ENCODE measurements at places on chromosomes 4 and X.
A peak's percentile ranks its signal among the peaks of the same experiment; 100 is the strongest.

GRCh38 chr4:185192059-185192458 lies 11.7 kb downstream of the CFAP97 start:
- DNase-seq = no peak

DNA sequence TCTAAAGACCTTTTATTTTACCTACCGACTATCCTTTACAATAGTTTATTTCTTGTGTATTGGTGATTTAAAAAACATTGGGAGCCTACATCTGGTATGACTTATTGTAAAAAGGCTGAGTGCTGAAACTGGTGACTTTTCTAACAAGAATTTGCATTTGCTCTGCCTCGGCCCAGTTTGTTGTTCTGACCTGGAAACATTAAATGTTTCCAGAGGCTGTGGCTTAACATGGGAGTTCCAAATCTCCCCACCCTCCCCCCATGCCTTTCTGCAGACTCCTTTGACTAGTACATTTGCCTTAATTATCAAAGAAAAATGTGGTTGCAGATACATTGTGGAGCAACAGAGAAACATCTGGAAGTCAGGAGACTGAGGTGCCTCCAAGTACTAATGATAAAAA lies 39.8 kb downstream of the SPCS3 start:
- no peak for DNase-seq

DNA sequence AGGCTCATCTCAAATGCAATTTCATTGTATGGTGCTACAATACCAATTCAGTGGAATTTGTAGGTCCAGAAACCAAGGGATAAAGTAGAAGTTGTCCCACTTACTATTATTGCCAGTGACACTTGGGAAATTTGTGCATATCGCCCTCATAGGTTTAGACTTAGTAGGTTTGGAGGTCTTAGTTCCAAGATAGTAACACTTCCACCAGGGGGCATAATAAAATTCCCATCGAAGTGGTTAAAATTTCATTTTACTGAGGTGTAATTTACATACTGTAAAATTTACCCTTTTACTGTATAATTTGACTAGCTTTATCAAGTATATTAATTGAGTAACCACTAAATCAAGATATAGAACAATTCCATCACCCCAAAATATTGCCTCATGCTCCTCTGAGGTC lies 174.6 kb downstream of the INPP4B start:
- DNase-seq = no peak

- DNase-seq = no peak
Measured at GRCh38 chrX:11678158-11678557, 12.4 kb upstream of the ARHGAP6 start.

DNA sequence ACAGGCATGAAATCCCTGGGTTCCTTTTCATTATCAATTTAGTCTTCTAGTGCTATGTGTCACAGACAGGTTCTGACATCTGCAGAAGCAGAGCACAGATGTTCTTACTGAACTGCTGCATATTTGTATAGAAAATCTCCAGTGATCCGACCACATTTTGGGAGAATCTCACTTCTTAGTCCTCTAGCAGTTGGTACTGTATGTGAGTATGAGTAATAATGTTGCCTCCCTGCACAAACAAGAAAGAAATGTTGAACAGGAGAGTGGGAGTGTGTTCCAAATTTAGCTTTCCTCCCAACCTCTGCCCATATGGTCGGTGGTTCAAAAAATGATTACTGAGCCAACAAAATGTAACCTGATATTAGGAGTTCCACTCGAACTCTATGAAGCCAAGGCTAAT lies 165.3 kb upstream of the GPC4 start:
- DNase-seq = no peak

DNA sequence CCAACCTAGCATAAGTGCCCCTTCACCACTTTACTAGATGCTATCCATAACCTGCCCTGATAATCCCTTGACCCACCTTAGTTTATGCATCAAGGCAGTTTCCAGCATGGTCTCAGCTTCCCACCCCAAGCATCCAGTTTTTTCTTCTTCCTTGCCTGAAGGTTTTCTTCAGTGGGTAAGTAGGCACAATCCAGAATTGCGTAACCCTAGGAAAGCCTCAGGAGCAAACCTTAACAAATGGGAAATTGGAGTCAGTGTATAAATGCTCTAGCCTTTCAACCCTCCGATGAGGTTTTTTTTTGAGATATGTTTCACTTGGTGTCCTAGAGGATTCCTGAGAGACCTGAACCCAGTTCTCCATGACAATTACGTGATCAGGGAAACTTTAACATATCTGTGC lies 614.0 kb upstream of the BOD1L1 start:
- DNase-seq = no peak

DNA sequence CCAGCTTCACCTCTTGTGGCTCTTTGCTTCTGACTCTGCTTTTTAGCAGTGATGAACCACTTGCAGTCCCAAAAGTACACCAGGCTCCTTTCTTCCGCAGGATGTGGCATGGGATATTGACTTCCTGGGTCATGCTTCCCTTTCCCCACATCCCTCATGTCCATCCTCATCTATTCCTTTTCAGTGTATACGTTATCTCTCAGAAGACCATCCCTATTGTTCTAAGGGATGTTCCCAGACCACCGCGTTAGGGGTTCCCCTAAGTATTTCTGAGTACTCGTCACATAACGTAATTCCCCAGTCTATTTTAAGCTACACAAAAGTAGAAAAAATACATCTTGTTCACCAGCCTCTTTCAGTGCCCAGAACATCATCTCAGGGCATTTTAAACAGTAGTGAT lies 71.1 kb upstream of the NLGN4X start:
- DNase-seq = no peak

DNA sequence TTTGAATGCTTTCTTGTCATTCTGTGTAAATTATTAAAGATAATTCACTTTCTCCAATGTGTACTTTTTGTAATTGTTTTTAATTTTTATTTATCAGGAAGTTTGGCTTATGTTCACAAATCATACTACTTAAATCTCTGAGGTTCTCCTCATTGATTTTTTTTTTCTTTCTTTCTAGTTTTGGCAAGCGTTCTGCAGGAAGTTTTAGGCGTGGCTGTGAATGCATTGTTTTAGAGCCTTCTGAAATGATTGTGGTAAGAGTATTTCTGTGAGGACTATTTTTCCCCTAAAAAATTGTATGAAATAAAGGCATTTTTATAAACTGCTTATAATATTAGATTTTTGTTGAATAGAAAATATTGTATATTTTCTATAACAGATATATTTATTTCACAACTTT lies 135.8 kb downstream of the RAPGEF2 start:
- DNase-seq = peak; percentile 72

- DNase-seq = no peak
Measured at GRCh38 chr4:158042591-158043030, 130.2 kb downstream of the GASK1B start.

- no peak for DNase-seq
Measured at GRCh38 chrX:114717921-114718320, 134.0 kb downstream of the HTR2C start.

DNA sequence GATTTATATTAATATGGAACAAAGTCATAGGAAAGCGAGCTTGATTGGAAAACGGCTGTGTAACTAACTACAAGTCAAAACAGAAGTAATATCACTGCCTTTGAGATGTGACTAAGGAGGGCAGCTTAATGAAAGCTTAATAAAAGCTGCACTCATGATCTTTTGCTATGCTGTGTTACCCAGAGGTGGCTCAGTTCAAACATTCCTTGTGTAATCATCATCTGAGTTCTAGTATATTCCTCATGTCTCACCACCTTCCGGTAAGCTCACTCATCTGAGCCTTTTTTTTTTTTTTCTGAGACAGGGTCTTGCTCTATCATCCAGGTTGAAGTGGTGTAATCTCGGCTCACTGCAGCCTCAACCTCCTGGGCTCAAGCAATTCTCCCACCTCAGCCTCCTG lies 5.0 kb downstream of the GRPEL1 start:
- DNase-seq = no peak

DNA sequence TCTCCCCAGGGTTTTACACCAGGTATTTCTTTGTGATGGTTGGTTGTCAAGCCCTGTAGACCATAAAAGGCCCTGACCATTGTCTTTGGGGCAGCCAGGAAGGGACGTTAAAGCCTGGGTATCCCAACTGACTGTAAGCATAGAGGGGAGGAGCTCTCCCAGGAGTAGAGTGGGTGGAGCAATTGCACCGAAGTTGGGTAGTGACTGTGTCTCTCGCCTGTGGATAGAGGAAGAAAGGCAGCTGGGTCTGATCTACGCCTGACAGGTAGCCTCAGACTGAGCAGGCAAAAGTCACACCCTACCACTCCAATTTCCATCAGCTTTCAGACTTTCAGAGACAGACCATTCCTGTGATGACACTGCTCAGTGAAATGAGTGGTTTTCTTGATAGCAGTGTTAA lies 123.3 kb downstream of the KLHL8 start:
- DNase-seq = no peak

DNA sequence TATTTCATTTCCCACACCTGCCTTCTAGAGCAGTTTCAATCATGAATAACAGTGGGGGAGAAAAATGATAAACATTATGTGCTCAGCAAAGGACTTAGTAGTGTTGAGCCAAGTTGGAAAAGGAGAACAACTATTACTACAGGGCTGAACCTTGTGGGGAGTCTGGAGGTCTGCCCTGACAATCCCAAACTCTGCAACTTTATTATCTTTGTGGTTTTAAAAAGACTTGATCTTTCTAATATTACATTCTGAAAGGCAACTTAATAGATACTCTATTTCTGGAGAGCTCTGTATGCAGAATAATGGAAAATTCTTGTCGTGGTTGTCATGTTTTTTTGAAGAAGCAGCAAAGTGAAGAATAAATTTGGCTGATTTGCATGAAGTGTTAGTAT lies 116.1 kb downstream of the SPCS3 start:
- no peak for DNase-seq

DNA sequence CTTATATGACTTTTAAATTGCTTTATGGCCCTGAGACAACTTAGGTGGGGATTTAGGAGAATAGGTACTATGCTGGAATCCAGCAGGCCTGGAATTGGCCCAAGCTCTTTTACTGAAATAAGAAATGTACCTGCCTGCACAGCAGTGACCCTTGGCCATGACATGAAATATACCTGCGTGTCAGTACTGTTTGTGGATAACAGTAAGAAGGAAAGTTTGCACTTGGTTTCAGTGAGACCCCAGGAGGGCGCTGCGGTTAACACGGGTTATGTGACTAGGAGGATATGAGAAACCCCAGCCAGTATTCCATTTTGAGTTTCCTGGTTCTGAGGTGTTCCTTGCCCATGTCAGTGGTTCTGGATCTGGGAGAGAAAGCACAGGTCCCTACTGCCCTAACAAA lies 5.3 kb downstream of the MTM1 start:
- DNase-seq = no peak

GRCh38 chrX:31228415-31228832 lies 156.6 kb upstream of the FTHL17 start:
- no peak for DNase-seq

- DNase-seq = no peak
Measured at GRCh38 chr4:83651846-83652245, 115.9 kb downstream of the GPAT3 start.

DNA sequence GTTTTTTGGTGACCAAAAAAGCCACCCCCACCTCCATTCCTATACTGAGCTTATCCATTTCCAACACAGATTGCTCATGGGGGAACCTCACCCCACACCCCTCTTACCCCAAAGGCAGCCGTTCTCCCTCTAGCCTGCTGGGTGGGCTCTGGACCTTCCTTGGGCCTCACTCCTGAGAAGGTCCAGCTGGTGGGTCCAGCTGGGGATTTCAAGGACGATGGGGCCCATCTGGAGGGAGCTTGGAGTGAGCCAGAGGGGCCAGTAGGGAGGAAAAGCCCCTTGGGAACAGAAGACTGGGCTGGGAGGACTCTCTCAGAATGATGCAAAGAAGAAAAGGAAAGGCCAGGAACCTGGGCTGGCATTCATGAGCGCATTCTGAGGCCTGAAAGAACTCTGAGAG lies 42.0 kb upstream of the PJA1 start:
- no peak for DNase-seq

DNA sequence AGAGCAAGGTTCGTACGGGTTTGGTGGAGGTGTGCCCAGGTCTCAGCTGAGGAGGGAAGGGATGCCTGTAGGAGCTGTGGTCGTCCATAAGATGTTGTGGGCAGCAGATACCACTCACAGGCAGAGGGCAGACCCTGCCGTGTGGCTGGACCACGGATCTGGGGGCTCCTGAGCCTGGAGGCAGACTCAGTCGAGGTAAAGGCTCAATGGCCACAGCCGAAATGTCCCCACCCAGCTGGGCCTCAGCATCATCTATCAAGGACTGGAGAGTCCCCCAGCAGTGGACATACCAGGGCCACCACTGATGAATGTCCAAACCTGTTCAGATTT lies 98.5 kb downstream of the DHRSX start:
- DNase-seq = no peak

GRCh38 chr4:25913056-25913850 lies 767 bp upstream of the SMIM20 start:
- DNase-seq = peak; percentile 43

DNA sequence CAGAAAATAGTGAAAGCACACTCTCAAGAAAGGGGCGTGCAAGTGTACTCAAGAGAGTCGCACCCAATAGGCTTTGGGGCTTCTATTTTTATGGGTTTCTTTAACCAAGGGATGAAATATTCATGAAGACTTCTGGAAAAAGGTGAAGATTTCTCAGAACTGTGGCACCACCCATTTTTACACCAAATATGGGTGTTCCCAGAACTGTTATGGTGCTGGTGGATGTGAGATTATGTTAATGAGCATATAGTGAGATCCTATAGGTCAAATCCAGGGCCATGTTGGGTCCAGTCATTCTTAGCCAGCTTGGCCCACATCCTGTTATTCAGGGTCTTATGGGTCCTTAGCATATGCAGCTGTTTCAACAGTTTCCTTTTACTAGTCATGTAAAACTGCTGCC lies 61.0 kb upstream of the SMIM10 start:
- no peak for DNase-seq

- DNase-seq = no peak
Measured at GRCh38 chr4:91734682-91735081, 569.1 kb upstream of the GRID2 start.

DNA sequence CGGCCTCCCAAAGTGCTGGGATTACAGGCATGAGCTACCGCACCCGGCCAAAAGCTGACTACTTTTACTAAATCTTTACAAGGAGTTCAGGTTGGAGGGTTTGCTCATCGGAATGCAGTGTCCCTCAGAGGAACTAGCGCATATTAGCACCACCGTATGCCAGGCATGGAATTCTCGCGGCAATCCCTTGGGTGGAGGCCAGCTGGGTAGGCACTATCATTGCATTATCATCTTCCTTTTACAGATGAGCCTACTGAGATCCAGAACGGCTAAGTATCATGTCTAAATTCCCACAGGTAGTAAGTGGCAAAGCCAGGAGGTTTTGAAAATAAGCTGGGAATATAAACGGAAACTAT lies 6.1 kb upstream of the CXorf66 start:
- no peak for DNase-seq

GRCh38 chrX:78104447-78105176 lies 564 bp downstream of the PGK1 start:
- DNase-seq = peak; percentile 36
